ENCODE measurements at places on chromosomes 2 and 18.

GRCh38 chr2:231127936-231128335, 3.1 kb upstream of the HTR2B start:
- DNase-seq: no peak

DNA sequence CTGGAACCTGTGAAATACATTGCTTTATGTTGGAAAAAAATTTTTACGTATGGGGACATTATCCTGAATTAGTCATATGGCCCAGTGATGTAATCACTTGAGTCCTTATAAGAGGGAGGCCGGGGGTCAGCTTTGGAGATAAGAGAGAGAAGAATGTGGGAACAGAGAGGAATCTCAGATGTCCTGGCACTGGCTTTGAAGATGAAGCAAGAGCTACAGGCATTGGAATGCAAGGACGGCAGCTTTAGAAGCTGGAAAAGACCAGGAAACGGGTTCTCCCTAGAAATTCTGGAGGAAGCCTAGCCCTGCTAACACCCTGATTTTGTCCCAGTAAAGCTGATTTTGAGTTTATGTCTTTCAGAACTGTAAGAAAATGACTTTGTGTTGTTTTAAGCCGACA, 1129.9 kb upstream of the GYPC start:
- DNase-seq: no peak

- no peak for DNase-seq
Measured at GRCh38 chr2:36545871-36546416, 52.0 kb downstream of the FEZ2 start.

DNA sequence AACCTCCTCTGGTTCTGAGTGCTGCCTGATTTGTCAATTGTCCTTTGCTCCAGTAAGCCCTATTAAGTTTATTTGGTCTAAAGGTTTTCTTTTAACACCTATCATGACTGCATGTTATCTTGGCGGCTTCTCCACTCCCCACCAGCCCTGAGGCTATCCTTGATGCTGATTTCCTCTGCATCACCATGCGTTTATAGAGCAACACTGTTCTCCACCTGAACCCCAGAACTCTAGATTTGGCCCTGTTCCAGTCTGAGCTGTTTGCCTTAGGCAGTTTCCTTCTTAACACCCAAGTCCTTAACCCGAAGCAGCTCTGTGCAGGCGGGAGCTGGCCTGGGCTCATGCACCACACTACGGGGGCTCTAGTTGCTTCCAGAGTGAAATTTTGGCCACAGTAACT, 98.2 kb upstream of the NPAS2 start:
- DNase-seq: no peak

DNA sequence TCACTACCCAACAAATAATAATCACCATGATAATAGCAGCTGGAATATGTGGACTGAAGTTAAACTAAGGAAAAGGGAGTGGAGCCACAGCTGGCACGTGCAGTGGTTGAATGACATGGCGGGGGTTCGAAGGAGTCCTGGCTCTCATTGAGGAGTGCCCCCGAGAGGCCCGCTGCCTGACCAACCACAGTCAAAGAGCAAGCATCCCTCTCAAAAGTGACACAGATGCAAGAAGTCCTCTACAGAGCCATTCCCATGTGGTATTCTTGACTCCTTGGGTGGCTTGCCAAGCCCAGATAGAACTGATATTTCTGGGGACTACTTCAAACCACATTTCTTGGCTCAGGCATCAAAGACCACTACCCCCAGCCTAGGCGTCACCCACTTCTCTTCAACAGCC, 405.1 kb downstream of the TNS1 start:
- no peak for DNase-seq

DNA sequence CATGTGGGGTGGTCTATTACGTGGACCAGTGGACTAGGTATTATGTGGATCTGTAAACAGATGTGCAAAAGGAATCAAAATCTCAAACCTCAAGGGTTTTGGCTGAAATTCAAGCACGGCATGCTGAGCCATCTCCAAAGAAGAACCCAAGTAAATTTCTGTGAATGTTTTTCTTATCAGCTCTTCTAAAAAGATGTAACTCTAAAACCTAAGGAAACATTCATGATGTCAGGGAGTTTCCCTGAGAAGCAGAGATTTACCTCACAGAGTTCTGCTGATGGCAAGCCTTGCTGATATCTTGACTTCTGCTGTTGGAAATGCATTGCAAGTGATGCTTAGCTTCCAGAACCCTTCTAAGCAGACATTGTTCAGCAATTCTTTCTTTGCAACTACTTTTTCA, 21.6 kb downstream of the DSG4 start:
- no peak for DNase-seq

- DNase-seq: no peak
Measured at GRCh38 chr18:55000529-55000928, 41.3 kb upstream of the CCDC68 start.

DNA sequence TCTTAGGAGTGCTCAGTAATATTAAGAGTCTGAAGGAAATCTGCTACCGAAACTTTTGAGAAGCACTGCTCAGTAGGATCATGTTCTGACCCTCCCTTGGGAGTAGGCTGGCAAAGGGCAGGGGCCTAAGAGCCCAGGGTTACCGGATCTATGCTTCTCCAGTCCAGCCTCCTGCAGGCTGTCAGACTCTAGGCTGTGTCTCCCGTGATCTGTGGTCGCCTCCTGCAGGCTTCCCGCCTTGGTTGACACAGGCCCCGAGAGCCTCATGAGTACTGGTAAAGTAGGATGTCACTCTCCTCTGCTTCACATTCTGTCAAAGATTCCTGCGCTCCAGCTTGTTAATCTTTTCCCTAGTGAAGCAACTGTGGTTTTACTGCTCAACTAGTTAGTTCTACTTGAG, 647.8 kb upstream of the RAB6C start:
- no peak for DNase-seq

DNA sequence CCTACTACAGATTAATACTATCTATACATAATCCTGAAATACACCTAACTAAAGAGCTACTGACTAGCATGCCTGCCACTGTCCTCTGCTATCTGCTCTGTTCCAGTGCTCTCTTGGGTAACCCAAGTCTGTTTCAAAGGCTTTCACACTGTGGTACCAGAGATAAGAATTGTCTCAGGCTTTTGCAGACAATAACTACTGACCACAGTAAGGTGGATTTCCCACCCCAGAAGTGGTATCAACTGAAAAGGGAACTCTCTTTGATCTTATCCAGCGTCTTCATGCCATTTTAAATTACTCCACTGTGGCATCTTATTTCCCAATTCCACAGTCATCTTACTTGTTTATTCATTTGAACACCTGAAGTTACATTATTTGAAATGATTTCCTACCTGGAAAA, 190.2 kb downstream of the IKZF2 start:
- no peak for DNase-seq

GRCh38 chr18:68991286-68991685, 193.4 kb downstream of the CCDC102B start:
- DNase-seq: no peak

GRCh38 chr18:2919600-2919999, 72.8 kb downstream of the EMILIN2 start:
- no peak for DNase-seq

GRCh38 chr18:6576718-6577375, 152.7 kb upstream of the ARHGAP28 start:
- DNase-seq: no peak

DNA sequence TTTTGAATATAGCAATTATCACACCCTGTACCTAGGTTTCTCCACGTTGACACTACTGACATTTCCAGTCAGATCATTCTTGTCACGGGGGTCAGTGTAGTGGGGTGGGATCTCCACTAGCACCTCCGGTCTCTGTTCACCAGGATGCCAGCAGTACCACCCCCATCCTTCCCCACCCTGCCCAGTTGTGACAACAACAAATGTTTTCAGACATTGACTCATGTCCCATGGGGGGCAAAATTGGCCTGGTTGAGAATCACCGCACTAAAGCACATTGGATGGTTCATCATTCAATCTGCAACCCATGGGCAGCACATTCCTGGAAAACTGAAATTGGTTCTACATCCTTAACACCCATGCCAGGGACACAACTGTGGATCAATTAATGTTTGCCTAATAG, 32.3 kb downstream of the FEZ2 start:
- no peak for DNase-seq

DNA sequence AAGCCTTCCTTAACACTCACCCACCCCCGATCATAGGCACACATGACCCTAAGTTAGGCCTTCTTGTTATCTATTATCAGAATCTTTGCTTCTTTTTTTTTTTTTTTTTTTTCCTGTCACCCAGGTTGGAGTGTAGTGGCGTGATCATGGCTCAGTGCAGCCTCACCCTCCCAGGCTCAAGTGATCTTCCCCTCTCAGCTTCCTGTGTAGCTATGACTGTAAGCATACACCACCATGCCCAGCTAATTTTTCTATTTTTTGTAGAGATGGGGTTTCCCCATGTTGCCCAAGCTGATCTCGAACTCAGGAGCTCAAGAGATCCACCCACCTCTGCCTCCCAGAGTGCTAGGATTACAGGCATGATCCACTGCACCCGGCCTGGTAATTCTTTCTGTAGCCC, 328.7 kb downstream of the NR4A2 start:
- DNase-seq: no peak

- DNase-seq: no peak
Measured at GRCh38 chr2:131152074-131152473, 46.9 kb downstream of the PLEKHB2 start.

DNA sequence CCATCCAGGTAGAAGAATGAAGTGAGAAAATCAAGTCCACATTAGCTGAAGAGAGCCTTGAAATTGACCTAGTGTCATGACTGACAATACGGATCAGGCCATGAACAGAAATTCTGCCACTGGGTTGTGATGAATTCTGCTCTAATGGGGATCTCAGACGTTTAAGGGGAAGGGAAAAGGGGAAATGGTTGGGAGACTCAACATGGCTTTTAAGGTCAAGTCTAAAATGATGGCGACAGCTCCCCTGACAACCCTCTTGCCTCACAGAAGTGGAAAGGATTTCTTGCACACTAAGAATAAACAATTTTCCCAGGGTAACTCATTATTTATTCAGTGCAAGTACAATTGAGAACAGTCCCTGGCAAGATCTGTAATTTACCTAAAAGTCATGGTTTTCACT, 302.5 kb upstream of the ACVR2A start:
- no peak for DNase-seq

DNA sequence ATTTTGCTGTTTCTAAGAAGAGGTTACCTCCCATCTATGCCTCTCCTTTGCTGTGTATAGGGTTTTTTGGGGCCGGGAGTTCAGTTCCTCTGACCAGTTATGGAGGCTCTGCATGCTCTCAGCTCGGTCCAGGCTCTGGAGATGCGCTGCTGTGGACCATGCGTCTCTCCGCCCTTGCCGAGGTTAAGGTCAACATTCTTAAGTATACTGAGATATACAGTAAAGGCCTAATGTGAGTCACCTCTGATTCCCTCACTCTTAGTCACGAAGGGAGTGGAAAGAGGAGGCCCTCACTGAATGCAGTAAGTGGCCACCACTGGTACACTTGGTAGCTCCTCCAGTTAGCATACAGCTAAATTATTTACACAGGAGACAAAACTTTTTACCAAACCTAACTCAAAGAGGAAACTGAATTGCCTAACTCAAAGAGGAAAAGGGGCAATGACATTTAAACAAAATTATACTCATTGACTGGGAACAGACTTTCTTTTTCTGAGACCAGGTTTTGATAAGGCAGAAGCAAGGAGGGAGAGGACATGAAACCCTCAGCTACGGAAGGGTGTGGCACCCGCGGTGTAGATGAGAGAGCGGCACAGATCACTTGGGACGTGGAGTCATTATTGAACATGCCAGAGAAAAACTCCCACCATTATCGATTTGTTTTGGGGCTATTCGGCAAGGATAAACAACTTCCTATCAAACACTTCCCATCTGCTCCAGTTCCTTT, 98.7 kb downstream of the COPS8 start:
- no peak for DNase-seq

- no peak for DNase-seq
Measured at GRCh38 chr18:76356666-76357065, 138.4 kb downstream of the ZNF516 start.

DNA sequence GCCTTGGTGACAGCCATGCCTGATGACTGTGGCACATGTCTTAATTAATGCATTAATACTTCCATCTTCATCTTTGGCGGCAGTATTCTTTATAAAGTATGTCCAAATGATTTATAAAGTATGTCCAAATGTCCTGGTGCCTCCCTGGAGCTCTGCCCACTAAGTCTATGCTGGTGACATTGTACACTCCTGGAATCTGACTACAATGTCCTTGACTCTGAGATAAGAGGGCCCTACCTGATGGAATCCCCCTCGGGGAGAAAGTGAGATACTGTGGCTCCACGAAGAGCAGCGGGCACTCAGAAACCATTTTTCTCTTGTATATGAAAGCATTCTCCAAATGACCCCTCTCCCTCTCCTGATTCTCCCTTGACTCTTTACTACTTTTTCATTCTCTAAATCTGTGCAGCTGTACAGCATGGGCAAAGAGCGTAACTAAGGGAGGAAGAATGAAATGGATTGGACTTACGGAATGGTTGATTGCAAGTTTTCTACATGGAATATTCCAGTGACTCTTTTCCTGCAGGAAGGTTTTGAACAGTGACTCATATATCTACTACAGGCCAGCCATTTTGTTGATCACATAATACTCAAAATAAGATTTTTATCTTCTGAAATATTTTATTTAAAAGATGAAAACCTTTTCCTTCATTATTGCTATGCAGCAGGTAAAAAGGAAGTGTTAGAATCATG, 17.3 kb downstream of the RAB12 start:
- no peak for DNase-seq

- DNase-seq: no peak
Measured at GRCh38 chr2:68251855-68252399, 405 bp downstream of the PPP3R1 start.
